Activated T-helper 2 cell treated with anti-CD3 and anti-CD28 coated beads, Interferon-gamma antibody, Interleukin-2, Interleukin-4, amounts not matched to agents 10 μg/mL and 5 μg/mL and 100 μg/mL, durations not matched to agents 14 hours and 24 hours and 36 hours (primary cell): ENCODE measurements at places on chromosomes 13 and 19.

- no peak for DNase-seq
- no peak overlapping the region for H3K27ac ChIP-seq
- H3K4me3 ChIP-seq, result no peak overlapping the region
- no peaks in the 10 kb centered on the region for H3K36me3 ChIP-seq
- no peaks in the 10 kb centered on the region for H3K27me3 ChIP-seq
- H3K4me1 ChIP-seq, result no peaks in the 10 kb centered on the region
Measured at GRCh38 chr19:31397308-31397707, 48.1 kb upstream of the TSHZ3 start.

GRCh38 chr13:78736142-78736541 is 77.2 kb upstream of the OBI1 start:
- H3K4me3 ChIP-seq, result no peak overlapping the region
- no peaks in the 10 kb centered on the region for H3K36me3 ChIP-seq
- H3K27me3 ChIP-seq, result peaks cover 9% of the 10 kb centered on the region

DNA sequence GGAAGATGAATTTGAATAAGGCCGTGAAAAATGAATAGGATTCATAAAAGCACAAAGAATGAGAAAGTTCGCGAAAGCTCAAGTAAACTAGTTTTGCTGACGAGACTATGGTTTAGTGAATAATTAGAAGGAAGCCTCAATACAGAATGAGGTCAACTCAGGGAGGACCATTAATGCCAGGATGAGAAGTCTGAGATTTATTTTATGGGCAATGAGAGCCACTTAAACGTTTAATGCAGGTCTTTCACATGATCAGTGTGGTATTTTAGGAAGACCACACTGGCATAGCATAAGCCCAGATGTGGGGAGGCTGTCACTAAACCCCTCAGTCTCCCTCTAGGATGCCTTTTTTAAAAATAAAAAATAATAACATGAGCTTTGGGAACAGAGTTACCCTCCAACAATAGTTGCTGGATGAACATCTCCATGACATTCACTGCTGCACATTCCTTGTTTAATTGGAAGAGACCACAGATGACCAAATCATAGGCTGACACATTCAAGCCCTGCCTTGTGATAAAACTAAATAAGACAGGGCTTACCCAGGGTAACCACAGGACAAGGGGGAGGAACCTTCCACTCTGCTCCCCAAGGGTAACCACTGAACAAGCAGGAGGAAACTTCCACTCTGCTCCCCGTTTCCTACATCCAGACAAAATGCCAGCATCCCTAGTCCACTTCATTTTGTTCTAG is 43.6 kb upstream of the LSM14A start:
- no peak overlapping the region for H3K4me3 ChIP-seq
- peaks cover 5% of the 10 kb centered on the region for H3K27me3 ChIP-seq
- H3K27ac ChIP-seq, result no peak overlapping the region

GRCh38 chr19:16470911-16471811 is 609 bp downstream of the EPS15L1 start:
- H3K27ac ChIP-seq, result no peak overlapping the region
- peak overlapping the region; percentile 87 for H3K4me3 ChIP-seq
- H3K36me3 ChIP-seq, result peaks cover 13% of the 10 kb centered on the region
- H3K27me3 ChIP-seq, result peaks cover 3% of the 10 kb centered on the region

DNA sequence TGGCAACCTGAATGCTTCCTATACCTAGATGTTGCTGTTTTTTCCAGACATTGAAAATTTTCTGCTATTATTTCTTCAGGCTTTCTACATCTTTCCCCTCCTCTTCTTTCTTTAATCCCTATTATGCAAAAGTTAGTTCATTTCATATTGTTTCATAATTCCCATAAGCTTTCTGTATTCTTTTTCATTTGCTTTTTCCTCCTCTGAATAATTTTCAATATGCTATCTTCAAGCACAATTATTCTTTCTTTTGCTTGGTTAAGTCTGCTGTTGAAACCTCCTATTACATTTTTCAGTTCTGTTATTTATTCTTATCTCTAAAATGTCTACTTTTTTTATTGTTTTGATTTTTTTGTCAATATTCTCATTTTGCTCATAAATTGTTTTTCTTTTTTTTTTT is 947.1 kb upstream of the MIR17HG start:
- H3K36me3 ChIP-seq, result no peaks in the 10 kb centered on the region
- no peak overlapping the region for H3K27ac ChIP-seq
- H3K4me3 ChIP-seq, result no peak overlapping the region
- no peaks in the 10 kb centered on the region for H3K27me3 ChIP-seq
- no peaks in the 10 kb centered on the region for H3K4me1 ChIP-seq

GRCh38 chr13:29165216-29165615 is 345.1 kb downstream of the MTUS2 start:
- no peak for DNase-seq
- H3K4me1 ChIP-seq, result no peaks in the 10 kb centered on the region
- H3K36me3 ChIP-seq, result no peaks in the 10 kb centered on the region
- no peak overlapping the region for H3K4me3 ChIP-seq
- no peak overlapping the region for H3K27ac ChIP-seq

DNA sequence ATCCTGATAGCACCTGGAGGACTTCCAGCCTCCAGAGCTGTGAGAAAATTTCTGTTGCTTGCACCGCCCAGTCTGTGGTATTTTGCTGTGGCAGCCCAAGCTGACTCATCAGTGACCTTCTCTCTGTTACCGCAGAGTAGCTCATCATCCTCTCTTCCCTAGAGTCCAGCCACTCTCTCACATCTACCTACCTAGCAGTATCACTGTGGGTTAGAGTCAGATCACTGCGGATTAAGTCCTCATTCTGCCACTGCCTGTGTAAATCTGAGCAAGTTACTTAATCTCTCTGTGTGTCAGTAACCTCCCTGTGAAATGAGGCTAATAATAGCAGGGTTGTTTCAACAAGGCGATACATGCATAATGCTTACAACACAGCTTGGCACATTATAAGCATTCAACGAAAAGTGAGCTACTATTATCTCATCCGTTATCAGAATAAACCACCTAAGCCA is 40.3 kb upstream of the USPL1 start:
- H3K4me1 ChIP-seq, result peaks cover 39% of the 10 kb centered on the region
- no peak overlapping the region for H3K27ac ChIP-seq
- H3K4me3 ChIP-seq, result no peak overlapping the region
- H3K36me3 ChIP-seq, result no peaks in the 10 kb centered on the region
- peak; percentile 45 for DNase-seq

GRCh38 chr19:56309511-56310185 is 5.0 kb downstream of the ZSCAN5A start:
- no peak overlapping the region for H3K4me3 ChIP-seq
- DNase-seq, result peak; percentile 57
- H3K27ac ChIP-seq, result no peak overlapping the region

DNA sequence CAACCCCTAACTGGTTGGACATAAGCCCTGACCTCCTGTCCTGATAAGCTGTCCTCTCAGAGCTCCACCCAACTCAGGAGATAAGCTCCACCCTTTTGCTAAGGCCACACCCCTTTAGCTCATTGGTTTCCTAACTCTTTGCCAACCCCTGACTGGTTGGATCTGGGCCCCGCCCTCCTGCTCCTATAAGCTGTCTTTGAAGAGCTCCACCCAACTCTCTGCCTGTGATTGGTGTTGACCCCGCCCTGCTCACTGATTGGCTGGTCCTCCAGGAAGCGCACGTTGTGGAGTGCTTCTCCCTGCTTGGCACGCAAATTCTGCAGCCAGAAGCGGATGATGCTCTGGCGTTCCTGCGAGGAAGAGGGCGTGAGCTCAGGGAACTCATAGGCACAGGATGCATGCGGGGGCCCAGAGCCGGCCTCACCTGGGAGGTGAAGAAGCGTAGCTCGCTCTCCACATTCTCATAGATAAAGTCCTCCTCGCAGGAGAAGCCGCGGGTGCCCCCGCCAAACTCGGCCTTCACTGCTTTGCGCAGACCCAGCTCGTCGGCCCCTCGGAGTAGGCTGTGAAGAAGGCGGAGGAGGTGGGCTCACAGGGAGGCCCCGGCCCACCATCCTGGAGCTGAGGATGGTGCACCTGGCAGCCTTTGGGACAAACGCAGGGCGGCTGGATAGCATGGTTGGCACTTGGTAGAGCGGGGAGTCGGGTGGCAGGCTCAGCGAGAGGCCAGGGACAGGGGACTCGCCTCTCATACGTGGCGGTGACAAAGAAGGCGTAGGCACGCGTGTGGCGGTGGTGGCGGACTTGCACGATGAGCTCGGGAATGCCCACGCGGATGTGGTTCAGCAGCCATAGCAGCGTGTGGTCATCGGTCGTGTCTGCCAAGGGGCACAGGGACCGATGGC is 1.7 kb downstream of the ANO8 start:
- H3K27me3 ChIP-seq, result peaks cover 9% of the 10 kb centered on the region
- peaks cover 15% of the 10 kb centered on the region for H3K4me1 ChIP-seq
- DNase-seq, result peak; percentile 43
- no peak overlapping the region for H3K27ac ChIP-seq
